ENCODE measurements at places on chromosomes 7 and 10.

- no peak for DNase-seq
These were observed 13.2 kb downstream of the ZNF488 start for GRCh38 chr10:47370878-47371277.

- no peak for DNase-seq
These were observed 307.4 kb downstream of the GALNT17 start for GRCh38 chr7:71439321-71439720.

- DNase-seq = no peak
These were observed 10.0 kb downstream of the FRG2B start for GRCh38 chr10:133616371-133617130.

GRCh38 chr7:106947244-106947728, 82.2 kb downstream of the PIK3CG start:
- DNase-seq = peak; percentile 31

- DNase-seq = no peak
These were observed 77.1 kb downstream of the CARD11 start for GRCh38 chr7:2966466-2967078.

GRCh38 chr7:26166684-26167266, 14.8 kb downstream of the NFE2L3 start:
- no peak for DNase-seq

DNA sequence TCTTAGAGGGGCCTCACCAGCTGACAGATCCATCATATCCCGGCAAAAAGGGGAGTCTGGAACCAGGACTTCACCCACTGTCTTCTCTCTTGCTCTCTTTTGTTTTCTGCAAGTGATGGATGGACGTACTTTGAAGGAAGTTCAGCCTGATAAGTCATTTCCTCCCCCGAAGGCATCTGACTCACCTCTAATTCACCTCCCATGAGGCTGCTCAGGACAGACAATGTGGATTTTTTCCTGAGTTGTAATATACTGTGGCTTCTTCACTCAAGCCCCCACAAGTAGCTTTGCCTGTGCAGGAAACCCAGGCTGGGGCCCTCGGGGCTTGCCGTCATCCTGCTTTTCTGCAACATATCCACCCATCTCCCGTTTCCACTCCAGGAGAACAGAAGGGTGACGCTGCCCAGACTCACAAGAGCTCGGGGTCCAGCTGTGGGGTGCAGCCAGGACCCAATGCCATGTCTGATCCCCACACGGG, 70.4 kb downstream of the ASB13 start:
- DNase-seq = no peak

DNA sequence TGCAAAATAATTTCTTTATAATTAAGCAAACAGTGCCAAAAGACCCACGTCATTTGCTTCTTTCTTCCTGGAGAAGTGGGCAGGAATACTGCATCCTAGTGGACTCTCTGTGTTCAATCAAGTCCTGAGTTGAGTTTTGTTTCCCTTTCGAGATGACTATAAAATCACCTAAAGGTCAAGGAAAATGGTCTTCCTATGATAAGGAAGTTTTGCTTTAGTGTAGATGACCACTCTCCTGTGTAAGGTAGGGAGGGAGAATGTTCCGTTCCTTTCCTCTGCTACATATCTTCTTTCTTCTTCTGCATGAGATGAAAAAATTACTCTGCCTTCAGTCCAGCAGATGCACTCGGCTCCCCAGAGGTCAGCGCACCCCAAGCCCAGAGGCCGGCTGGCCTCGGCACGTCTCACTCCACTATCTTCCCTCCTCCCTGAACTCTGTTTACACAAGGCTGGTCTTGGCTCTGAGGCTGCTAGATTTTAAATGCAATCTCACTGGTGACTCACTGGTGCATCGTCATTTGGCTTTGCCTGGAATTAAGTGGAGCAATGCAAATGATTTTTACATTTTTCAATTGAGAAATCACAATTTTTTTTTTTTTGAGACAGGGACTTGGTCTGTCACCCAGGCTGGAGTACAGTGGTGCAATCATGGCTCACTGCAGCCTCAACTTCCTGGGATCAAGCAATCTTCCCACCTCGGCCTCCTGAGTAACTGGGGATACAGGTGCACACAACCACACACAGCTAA, 18.6 kb upstream of the VDAC2 start:
- no peak for DNase-seq

DNA sequence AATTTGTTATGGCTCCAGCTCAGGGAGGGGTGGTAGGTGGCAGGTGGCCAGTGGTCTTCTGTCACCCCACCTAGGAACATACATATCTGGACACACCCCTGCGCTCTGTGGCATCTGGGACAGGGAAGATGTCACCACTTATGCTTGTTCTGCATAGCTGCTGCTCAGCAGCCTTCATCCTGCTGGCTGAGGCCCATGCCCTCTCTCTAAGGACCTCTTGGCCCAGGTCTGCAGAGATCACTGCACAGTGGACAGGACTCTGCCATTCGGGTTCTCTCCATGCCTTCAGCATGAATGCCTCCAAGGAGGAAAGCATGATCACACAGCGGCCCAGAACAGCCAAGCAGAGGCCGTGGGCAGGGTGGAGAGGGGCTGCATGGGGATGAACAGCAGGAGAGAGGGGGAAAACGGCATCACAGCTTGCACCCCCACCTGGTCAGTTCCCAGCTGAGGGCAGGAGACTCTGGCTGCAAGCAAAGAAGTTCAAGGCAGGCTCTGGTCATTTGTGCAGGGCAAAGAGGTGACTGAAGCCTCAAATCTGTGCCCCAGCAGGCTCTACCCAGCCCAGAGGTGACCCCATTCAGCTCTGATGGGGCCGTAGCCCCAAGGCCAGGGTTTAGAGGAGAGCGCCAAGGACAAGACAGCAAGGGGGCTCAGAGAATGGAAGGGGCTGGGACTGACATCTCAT, 47.8 kb upstream of the GDF10 start:
- DNase-seq = no peak

GRCh38 chr7:17986851-17987250, 40.8 kb downstream of the PRPS1L1 start:
- no peak for DNase-seq

GRCh38 chr10:28939281-28940157, 262.2 kb downstream of the BAMBI start:
- DNase-seq = peak; percentile 30
